ENCODE measurements at places on chromosomes 2 and 18.

- DNase-seq = no peak
- no peaks in the 10 kb centered on the region for H3K36me3 ChIP-seq
- H3K27me3 ChIP-seq = no peaks in the 10 kb centered on the region
- H3K4me1 ChIP-seq = no peaks in the 10 kb centered on the region
- no peak overlapping the region for H3K27ac ChIP-seq
- H3K4me3 ChIP-seq = no peak overlapping the region
Measured at GRCh38 chr2:162368494-162368893, 24.6 kb downstream of the GCA start.

DNA sequence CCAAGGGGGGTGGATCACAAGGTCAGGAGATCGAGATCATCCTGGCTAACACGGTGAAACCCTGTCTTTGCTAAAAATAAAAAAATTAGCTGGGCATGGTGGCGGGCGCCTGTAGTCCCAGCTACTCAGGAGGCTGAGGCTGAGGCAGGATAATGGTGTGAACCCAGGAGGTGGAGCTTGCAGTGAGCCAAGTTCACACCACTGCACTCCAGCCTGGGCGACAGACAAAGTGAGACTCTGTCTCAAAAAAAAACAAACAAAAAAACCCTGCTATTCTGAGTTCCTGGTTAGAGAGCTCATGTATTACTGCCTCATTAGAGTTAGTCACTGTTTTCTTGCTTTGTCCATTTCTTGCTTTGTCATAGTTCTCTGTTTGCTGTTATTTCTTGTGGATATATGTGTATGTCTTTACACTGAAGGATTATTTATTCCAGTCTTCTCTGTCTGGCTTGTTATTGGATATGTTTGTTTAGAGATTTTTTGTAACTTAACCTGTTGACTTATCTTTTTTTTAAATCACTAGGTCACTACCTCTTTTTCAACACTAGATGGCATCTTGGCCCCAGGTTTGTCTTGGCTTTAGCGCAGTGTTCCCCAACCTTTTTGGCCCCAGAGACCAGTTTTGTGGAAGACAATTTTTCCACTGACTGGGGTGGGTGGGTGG is 17.0 kb downstream of the TTLL4 start:
- H3K4me3 ChIP-seq = no peak overlapping the region
- H3K36me3 ChIP-seq = peaks cover 23% of the 10 kb centered on the region
- no peaks in the 10 kb centered on the region for H3K27me3 ChIP-seq
- H3K4me1 ChIP-seq = peaks cover 21% of the 10 kb centered on the region
- no peak overlapping the region for H3K27ac ChIP-seq

GRCh38 chr2:86783615-86784339 is 6.9 kb downstream of the CD8A start:
- DNase-seq = no peak
- no peak overlapping the region for H3K4me3 ChIP-seq
- H3K27ac ChIP-seq = no peak overlapping the region
- peaks cover 7% of the 10 kb centered on the region for H3K4me1 ChIP-seq
- peaks cover 21% of the 10 kb centered on the region for H3K27me3 ChIP-seq
- H3K36me3 ChIP-seq = no peaks in the 10 kb centered on the region

DNA sequence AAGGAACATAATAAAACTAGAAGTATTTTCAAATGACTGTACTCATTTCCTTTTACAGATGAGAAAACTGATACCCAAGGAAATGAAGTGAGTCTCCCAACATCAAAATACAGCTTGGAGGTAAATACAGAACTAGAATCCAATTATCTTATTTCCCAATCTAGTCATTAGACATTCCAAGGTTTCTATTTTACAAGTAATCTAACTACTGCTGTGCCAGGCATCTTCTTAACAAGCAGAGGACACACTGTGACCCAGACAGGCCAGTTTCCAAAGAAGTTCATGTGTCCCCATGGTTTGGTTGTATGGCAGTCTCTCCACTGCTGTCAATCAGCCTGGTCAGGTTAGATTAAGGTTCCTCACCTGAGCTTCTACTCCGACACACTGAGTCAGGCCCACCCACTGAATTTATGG is 143.5 kb downstream of the THADA start:
- DNase-seq = no peak
- no peak overlapping the region for H3K4me3 ChIP-seq
- peaks cover 33% of the 10 kb centered on the region for H3K4me1 ChIP-seq
- H3K36me3 ChIP-seq = peaks cover 37% of the 10 kb centered on the region
- no peaks in the 10 kb centered on the region for H3K27me3 ChIP-seq
- no peak overlapping the region for H3K27ac ChIP-seq

DNA sequence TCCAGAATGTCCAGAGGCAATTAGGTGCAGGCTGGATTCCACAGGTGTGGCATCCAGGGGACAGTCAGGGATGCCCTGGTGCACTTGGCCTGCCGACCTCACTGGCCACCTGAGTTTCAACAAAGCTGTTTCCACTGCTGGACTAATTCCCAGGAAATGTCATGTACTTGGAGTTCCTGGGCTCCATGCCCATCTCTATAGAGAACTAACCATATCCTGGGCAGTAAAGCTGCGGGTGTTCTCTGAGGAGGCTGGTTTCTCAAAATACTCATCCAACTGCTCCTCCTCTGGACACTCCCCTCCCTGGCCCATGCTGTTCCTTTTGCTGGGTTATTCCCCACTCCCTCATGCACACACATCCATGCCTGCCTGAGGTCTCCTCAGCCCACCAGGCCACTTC is 161.9 kb upstream of the SKOR2 start:
- H3K27ac ChIP-seq = no peak overlapping the region
- DNase-seq = no peak
- H3K4me1 ChIP-seq = no peaks in the 10 kb centered on the region
- peaks cover 8% of the 10 kb centered on the region for H3K27me3 ChIP-seq

DNA sequence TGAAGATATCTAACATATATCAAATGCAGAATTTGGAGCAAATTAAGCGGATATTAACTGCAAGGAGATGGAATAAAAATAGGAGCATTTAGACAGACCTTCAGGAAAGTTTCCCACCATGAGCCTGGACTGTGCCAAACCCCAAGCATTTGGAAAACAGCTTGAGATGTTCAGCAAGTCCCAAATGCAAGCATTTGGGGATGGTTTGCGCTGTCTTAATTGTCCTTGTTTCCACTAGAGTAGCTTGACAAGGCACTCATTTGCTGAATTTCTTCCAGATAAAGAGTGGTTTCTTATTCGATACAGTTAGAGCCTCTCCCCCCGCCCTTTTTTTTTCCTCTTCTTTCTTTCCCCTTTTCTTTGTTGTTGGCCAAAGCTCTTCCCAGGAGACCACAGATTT is 77.1 kb upstream of the CDC42EP3 start:
- H3K4me1 ChIP-seq = no peaks in the 10 kb centered on the region
- DNase-seq = no peak
- H3K4me3 ChIP-seq = no peak overlapping the region
- H3K27me3 ChIP-seq = no peaks in the 10 kb centered on the region
- H3K36me3 ChIP-seq = no peaks in the 10 kb centered on the region

DNA sequence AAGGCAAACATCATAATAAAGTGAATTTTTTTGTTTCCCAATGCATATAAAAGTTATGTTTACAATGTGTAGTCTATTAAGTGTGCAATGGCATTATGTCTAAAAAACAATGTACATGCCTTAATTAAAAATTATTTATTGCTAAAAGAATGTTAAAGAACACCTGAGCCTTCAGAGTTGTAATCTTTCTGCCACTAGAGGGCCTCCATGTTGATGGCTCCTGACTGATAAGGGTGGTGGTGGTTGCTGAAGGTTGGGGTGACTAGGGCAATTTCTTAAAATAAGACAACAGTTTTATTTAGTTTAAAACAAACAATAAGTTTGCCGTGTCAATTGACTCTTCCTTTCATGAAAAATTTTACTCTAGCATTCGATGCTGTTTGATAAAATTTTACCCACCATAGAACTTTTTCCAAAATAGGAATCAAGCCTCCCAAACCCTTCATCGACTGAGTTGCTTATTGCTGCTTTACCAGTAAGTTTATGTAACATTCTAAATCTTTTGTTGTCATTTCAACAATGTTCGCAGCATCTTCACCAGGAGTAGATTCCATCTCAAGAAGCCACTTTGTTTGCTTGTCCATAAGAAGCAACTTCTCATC is 32.3 kb downstream of the MAP3K2 start:
- H3K27me3 ChIP-seq = no peaks in the 10 kb centered on the region
- H3K4me1 ChIP-seq = peaks cover 11% of the 10 kb centered on the region
- no peak overlapping the region for H3K27ac ChIP-seq

DNA sequence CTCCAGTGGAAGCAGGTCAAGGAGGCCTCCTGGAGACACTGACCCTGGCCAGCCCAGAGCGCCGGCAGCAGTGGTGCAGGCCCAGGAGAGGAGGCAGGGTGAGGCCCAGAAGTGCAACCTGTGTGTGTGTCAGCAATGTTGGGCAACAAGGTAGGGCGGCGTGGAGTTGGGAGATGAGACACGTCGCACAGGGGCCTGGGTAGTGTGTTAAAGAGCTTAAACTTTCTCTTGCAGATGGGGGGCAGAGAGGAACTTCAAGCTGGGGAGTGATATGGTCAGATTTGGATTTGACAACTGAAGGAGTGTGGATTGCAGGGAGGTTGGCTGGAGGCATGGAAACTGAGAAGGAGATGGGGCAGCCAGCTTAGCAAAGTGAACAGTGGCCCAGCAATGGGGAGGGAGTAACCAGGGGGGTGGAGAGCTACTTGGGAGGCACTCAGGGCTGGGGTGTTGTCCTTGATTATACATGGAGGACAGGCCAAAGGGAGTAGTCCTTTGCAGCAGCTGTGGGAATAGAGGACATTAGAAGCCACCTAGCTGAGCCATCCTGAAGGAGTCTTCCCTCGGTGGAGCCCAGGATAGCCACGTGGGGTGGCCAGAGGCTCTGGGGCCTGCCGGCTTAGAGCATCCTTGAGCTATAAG is 278.6 kb upstream of the HS6ST1 start:
- no peaks in the 10 kb centered on the region for H3K27me3 ChIP-seq
- no peaks in the 10 kb centered on the region for H3K4me1 ChIP-seq
- H3K4me3 ChIP-seq = no peak overlapping the region
- H3K36me3 ChIP-seq = no peaks in the 10 kb centered on the region

GRCh38 chr2:38440655-38441054 is 63.6 kb upstream of the ATL2 start:
- no peak overlapping the region for H3K4me3 ChIP-seq
- H3K27me3 ChIP-seq = peaks cover 20% of the 10 kb centered on the region
- no peak for DNase-seq
- no peaks in the 10 kb centered on the region for H3K36me3 ChIP-seq
- H3K4me1 ChIP-seq = peaks cover 6% of the 10 kb centered on the region
- no peak overlapping the region for H3K27ac ChIP-seq

- H3K27me3 ChIP-seq = no peaks in the 10 kb centered on the region
- peak overlapping the region; percentile 94 for H3K27ac ChIP-seq
- peaks cover 64% of the 10 kb centered on the region for H3K4me1 ChIP-seq
- peak; percentile 52 for DNase-seq
Measured at GRCh38 chr2:28751956-28752630, 463 bp downstream of the PPP1CB start.

GRCh38 chr2:120923426-120923825 is 187.8 kb downstream of the GLI2 start:
- H3K27ac ChIP-seq = no peak overlapping the region
- H3K36me3 ChIP-seq = no peaks in the 10 kb centered on the region
- no peak for DNase-seq
- H3K27me3 ChIP-seq = no peaks in the 10 kb centered on the region
- no peaks in the 10 kb centered on the region for H3K4me1 ChIP-seq
- no peak overlapping the region for H3K4me3 ChIP-seq

- no peak overlapping the region for H3K27ac ChIP-seq
- no peaks in the 10 kb centered on the region for H3K4me1 ChIP-seq
- no peaks in the 10 kb centered on the region for H3K36me3 ChIP-seq
- H3K4me3 ChIP-seq = no peak overlapping the region
Measured at GRCh38 chr2:200091126-200091525, 135.7 kb downstream of the MAIP1 start.

DNA sequence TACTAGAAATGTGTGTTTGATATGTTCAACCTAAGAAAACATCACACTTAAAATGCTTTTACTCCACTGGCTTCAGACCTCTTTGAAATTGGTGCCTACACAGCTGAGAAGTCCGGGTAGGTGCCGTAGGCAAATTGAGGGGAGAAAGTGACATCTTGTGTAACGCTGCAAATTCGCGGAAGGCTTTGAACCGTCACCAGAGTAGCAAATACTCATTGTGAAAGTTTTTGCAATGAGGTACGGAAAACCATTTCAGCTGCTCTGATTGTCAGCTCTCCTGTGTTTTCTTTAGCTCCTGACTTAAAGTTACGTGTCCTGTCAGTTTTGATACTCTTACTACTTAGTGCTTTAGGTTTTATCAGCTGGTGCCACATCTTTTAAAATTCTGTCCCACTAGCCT is 224.5 kb downstream of the FAM210A start:
- peaks cover 32% of the 10 kb centered on the region for H3K4me1 ChIP-seq
- peak; percentile 45 for DNase-seq
- H3K27ac ChIP-seq = no peak overlapping the region
- H3K36me3 ChIP-seq = peaks cover 20% of the 10 kb centered on the region

GRCh38 chr2:42249887-42250286 is 80.7 kb downstream of the EML4 start:
- H3K27me3 ChIP-seq = no peaks in the 10 kb centered on the region
- H3K4me3 ChIP-seq = no peak overlapping the region
- H3K36me3 ChIP-seq = peaks cover 67% of the 10 kb centered on the region

DNA sequence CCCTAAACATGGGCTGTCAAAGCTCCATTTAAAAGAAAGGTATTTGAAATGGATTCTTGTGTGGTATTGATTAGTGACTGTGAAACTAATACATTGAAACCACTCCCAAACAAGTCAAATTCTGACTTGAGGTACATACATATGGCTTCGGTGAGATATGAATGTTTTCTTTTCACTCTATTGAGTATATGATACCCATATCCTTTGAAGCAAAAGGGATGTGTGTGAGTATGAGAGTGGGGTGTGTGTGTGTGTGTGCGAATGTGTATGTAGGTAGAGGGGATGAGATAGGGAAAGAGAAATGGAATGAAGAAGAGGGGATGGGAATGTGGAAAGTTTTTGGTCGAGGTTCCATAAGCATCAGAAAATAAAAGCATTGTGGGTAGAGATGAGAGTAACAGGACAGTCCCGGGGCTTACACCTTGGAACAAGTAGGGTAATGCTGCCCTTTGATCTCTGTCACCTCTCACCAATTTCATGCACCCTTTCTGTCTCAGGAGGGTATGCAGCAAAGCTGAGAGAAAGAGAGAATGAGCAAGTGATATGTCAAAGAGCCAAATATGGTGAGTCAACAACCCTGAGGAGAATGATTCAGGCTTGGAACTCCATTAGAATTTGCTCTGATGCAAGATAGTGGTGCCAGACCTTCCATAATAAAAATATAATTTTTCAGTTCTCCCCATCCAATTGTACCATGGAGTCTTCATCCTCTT is 64.0 kb upstream of the ZEB2 start:
- H3K4me3 ChIP-seq = no peak overlapping the region
- peaks cover 31% of the 10 kb centered on the region for H3K27me3 ChIP-seq
- no peak overlapping the region for H3K27ac ChIP-seq
- no peak for DNase-seq
- peaks cover 7% of the 10 kb centered on the region for H3K4me1 ChIP-seq
- no peaks in the 10 kb centered on the region for H3K36me3 ChIP-seq

Data from activated CD4-positive, alpha-beta memory T cell treated with anti-CD3 and anti-CD28 coated beads, Interleukin-2, amount 10 ng/mL, durations not matched to agents 7 days and 5 days (primary cell).